ENCODE measurements at places on chromosomes 3 and 15. TPM values are rescaled to one million over a fixed set of nuclear protein-coding genes. Genes with fewer than 3 reads are reported as not detected.
A peak's percentile ranks its signal among the peaks of the same experiment; 100 is the strongest.

- H3K27ac ChIP-seq: no peak overlapping the region
- no peak overlapping the region for H3K4me3 ChIP-seq
- H3K36me3 ChIP-seq: no peaks in the 10 kb centered on the region
- no peaks in the 10 kb centered on the region for H3K27me3 ChIP-seq
Observed at GRCh38 chr3:79284781-79285180, 483.0 kb downstream of the ROBO1 start.

DNA sequence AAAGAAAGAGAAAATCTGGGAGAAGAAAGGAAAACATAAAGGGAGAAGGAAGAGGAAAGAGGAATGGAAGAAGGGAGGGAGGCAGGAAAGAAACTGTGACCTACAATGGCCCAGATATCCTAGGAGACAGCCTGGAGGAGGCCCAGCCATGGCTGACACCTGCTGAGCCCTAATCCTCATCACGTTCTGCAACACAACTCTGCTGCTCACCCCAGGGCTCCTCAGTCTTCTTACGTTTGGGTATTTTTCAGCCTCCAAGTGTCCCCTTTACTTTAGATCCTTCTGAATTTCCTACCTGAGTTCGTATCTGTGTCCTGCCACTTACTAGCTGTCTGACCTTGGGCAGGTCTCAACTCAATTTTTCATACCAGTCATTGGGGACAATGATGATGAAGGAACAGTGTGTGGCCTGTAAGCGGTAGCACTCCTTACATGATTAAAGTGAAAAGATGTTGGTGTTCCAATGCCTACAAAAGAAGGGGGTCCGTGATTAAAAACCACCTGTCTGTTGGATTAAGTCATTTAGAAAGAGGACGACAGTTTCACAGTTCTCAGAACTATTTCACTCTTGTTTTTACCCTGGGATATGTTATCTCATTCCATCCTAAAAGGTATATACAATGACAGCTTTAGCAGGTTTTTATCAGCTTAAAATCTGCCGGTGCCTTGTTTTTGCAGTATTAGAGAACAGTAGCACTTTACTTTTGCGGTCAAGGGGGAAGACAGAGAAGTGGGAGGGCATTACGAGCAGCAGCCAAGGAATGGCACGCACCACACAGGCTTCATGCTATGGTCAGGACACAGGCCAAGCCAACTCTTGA is 47.4 kb downstream of the CCR4 start:
- H3K36me3 ChIP-seq: no peaks in the 10 kb centered on the region
- no peak overlapping the region for H3K4me3 ChIP-seq
- DNase-seq: no peak
- H3K27ac ChIP-seq: no peak overlapping the region

- no peaks in the 10 kb centered on the region for H3K36me3 ChIP-seq
- H3K27me3 ChIP-seq: peaks cover 38% of the 10 kb centered on the region
- H3K4me3 ChIP-seq: no peak overlapping the region
- H3K27ac ChIP-seq: no peak overlapping the region
Observed at GRCh38 chr3:71786551-71786950, 1.6 kb upstream of the PROK2 start.

GRCh38 chr15:39511916-39512260 is 69.0 kb upstream of the THBS1 start:
- no peaks in the 10 kb centered on the region for H3K36me3 ChIP-seq
- H3K27me3 ChIP-seq: no peaks in the 10 kb centered on the region
- H3K4me1 ChIP-seq: no peaks in the 10 kb centered on the region

DNA sequence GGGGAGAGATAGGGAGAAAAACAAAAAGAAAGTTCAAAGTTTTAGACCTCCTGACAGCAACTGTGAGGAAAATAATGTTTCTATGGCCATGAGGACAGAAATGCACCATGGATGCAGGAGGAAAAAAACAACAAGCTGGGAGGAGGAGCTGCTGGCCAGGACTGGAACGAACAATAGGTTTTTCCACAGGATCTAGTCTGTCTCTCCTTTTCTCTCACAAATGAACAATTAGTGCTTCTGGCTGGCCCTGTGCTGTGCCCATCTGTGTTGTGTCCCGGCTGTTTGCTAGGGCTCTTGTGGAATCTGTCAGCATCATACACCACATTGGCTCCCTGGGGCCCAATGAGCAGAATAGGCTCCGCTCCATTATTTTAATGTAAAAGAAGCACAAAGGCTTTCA is 15.2 kb downstream of the GK5 start:
- no peaks in the 10 kb centered on the region for H3K27me3 ChIP-seq
- peak overlapping the region; percentile 29 for H3K27ac ChIP-seq
- no peak overlapping the region for H3K4me3 ChIP-seq
- no peak for DNase-seq

- no peak overlapping the region for H3K4me3 ChIP-seq
- no peak for DNase-seq
- no peaks in the 10 kb centered on the region for H3K27me3 ChIP-seq
- H3K36me3 ChIP-seq: no peaks in the 10 kb centered on the region
- H3K4me1 ChIP-seq: no peaks in the 10 kb centered on the region
- no peak overlapping the region for H3K27ac ChIP-seq
Observed at GRCh38 chr15:77386626-77387025, 33.3 kb downstream of the PEAK1 start.

- peak overlapping the region; percentile 98 for H3K27ac ChIP-seq
- H3K27me3 ChIP-seq: no peaks in the 10 kb centered on the region
- H3K4me1 ChIP-seq: peaks cover 10% of the 10 kb centered on the region
Observed at GRCh38 chr3:69052472-69052898, 352 bp upstream of the TMF1 start.

DNA sequence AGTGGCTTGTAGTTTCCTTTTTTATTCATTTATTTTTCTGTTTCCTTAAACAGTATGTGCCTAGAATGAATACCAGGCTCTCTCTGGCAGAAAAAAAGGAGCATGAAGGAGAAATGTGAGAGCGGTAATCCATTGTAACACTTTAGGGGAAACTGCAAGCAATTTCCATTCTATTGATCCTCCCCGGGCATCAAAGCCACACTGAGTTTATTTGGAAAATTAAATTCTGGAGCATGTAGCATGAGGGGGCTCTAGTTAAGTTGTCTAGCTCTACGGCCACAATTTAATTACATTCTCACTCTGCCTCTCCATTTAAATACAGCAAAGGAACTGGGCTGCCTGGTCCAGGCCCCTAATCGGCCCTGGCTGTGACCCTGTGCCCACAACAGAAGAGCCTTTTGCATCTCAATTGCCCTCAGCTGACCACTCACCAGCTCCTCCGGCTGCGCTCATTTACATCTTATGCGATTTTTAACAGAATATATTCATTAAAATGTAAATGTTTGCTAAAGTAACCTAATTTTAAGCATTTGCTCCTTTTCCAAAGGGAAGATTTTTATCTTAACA is 72.9 kb downstream of the MEGF11 start:
- H3K27me3 ChIP-seq: no peaks in the 10 kb centered on the region
- H3K4me3 ChIP-seq: no peak overlapping the region
- H3K36me3 ChIP-seq: no peaks in the 10 kb centered on the region
- no peaks in the 10 kb centered on the region for H3K4me1 ChIP-seq
- DNase-seq: no peak

GRCh38 chr15:93043621-93044300 is 45.2 kb downstream of the RGMA start:
- no peak for DNase-seq
- H3K4me1 ChIP-seq: no peaks in the 10 kb centered on the region
- no peak overlapping the region for H3K4me3 ChIP-seq
- H3K36me3 ChIP-seq: no peaks in the 10 kb centered on the region

DNA sequence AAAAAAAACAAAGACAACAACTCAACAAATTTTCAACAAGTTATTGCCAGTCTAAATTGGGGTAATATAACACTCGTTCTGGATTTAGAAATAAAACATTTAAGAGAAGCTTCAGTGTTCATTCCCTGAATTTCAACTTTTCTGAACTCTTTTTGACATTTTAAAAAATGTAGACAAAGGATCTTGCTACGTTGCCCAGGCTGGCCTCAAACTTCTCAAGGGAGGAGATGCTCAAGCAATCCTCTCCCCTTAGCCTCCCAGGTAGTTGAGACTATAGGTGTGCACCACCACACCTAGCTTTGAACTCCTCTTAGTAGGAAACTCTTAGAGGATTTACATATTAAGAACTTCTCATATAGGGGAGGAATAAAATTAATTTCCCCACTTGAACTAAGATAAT is 91.9 kb downstream of the AKAP13 start:
- no peaks in the 10 kb centered on the region for H3K27me3 ChIP-seq
- no peaks in the 10 kb centered on the region for H3K36me3 ChIP-seq
- H3K4me1 ChIP-seq: no peaks in the 10 kb centered on the region
- no peak overlapping the region for H3K27ac ChIP-seq
- no peak overlapping the region for H3K4me3 ChIP-seq

DNA sequence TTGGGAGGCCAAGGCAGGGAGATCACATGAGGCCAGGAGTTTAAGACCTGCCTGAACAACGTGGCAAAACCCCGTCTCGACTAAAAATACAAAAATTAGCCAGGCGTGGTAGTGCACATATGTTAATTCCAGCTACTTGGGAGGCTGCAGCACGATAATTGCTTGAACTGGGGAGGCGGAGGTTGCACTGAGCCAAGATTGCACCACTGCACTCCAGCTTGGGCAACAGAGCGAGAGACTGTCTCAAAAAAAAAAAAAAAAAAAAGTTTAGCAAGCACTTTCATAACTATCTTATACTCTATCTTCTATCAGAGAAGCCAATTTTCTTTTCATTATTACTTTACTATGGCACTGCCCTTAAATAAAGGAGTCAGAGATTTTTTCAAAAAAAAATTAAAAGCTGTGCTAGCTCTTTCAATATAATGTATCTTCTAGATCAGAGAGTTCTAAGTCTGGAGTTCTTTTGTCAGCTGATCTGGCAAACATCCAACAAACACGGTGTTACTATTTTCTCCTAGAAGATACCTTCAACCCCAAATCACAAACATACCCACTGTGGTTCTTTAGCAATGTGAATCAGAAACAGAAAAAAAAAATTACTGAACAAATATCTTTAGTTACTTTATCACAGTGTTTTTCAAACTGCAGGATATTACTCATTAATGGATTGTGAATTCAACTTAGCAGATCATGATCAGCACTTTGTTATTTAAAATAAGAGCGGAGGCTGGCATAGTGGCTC is 3.0 kb downstream of the ZNF770 start:
- no peaks in the 10 kb centered on the region for H3K27me3 ChIP-seq
- DNase-seq: no peak
- no peak overlapping the region for H3K27ac ChIP-seq

- H3K4me1 ChIP-seq: no peaks in the 10 kb centered on the region
- H3K27me3 ChIP-seq: no peaks in the 10 kb centered on the region
- DNase-seq: no peak
- no peak overlapping the region for H3K27ac ChIP-seq
- H3K4me3 ChIP-seq: no peak overlapping the region
Observed at GRCh38 chr3:8739757-8740504, 6.3 kb downstream of the CAV3 start.

GRCh38 chr3:186108941-186109865 is at the start of gene ETV5:
ETV5 (minus strand) TSS chr3:186109089; CDS start chr3:186105868, 3,221 bp downstream.
- H3K36me3 ChIP-seq: no peaks in the 10 kb centered on the region
- DNase-seq: peak; percentile 99
- peak within 1 kb of the TSS; percentile 65 for H3K4me3 ChIP-seq
- peaks cover 33% of the 10 kb centered on the region for H3K27me3 ChIP-seq
- peaks cover 8% of the 10 kb centered on the region for H3K4me1 ChIP-seq
- H3K27ac ChIP-seq: peak within 1 kb of the TSS; percentile 58

DNA sequence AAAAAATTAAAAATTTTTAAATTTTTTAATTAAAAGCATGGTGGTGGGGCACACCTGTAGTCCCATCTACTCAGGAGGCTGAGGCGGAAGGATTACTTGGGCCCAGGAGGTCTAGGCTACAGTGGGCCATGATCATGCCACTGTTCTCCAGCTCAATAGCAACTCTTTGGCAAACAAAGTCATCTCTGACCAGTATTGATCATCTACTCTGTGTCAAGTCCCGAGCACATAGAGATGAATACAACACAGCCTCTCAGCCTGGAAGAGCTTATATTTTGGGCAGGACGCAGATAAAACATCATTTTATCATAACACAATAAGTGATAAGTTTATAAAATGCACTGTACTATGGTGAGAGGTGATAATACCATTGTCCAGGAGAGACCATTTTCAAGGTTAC is 281.6 kb upstream of the GADL1 start:
- no peak for DNase-seq
- H3K36me3 ChIP-seq: no peaks in the 10 kb centered on the region
- H3K4me1 ChIP-seq: no peaks in the 10 kb centered on the region
- no peaks in the 10 kb centered on the region for H3K27me3 ChIP-seq
- no peak overlapping the region for H3K27ac ChIP-seq

GRCh38 chr3:149449182-149449581 is 25.3 kb upstream of the TM4SF4 start:
- no peaks in the 10 kb centered on the region for H3K36me3 ChIP-seq
- H3K4me3 ChIP-seq: no peak overlapping the region

The FBLN2 gene
- total RNA-seq: 24.1 TPM

DNA sequence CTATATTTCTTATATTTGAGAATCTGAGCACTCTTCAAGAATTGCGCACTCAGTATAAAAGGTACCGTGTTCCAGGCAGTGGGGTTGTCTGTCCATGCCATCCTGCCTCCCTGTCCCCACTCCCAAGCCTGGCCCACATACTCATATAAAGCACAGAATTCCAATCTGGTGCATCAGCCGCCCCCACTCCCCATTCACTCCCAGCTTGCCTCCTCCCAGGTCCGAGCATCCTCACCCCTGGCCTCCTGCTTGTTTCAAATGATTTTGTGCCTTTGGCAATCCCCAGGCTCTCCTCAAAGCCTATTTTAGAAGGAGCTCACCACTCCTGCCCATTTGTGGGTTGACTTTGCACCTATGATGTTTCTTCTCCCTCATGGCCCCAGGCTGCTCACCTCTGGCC is 22.2 kb upstream of the IGF1R start:
- no peaks in the 10 kb centered on the region for H3K4me1 ChIP-seq
- H3K27ac ChIP-seq: no peak overlapping the region
- no peaks in the 10 kb centered on the region for H3K27me3 ChIP-seq
- no peak overlapping the region for H3K4me3 ChIP-seq
- no peak for DNase-seq

GRCh38 chr3:127637546-127637945 is 8.6 kb downstream of the PODXL2 start:
- no peak overlapping the region for H3K4me3 ChIP-seq
- H3K4me1 ChIP-seq: no peaks in the 10 kb centered on the region
- no peaks in the 10 kb centered on the region for H3K36me3 ChIP-seq

- H3K27me3 ChIP-seq: no peaks in the 10 kb centered on the region
- DNase-seq: no peak
- no peak overlapping the region for H3K4me3 ChIP-seq
Observed at GRCh38 chr3:133494469-133494868, 79.0 kb upstream of the CDV3 start.

The ERICH6 gene
- not detected for total RNA-seq

The IQCF5 gene
- total RNA-seq: not detected

The TYRO3 gene
- 3.2 TPM for total RNA-seq

GRCh38 chr3:106129939-106130338 is 261.1 kb upstream of the CBLB start:
- no peak overlapping the region for H3K4me3 ChIP-seq
- no peaks in the 10 kb centered on the region for H3K27me3 ChIP-seq
- H3K4me1 ChIP-seq: no peaks in the 10 kb centered on the region
- no peak overlapping the region for H3K27ac ChIP-seq
- no peaks in the 10 kb centered on the region for H3K36me3 ChIP-seq
